ENCODE measurements at places on chromosomes 13 and 19.

GRCh38 chr19:43562698-43563241 is 12.6 kb downstream of the XRCC1 start:
- DNase-seq: peak; percentile 92
- H3K27me3 ChIP-seq: no peaks in the 10 kb centered on the region
- H3K27ac ChIP-seq: peak overlapping the region; percentile 22
- peaks cover 6% of the 10 kb centered on the region for H3K36me3 ChIP-seq

GRCh38 chr13:80828759-80829158 is 487.8 kb upstream of the SPRY2 start:
- H3K27ac ChIP-seq: no peak overlapping the region
- no peaks in the 10 kb centered on the region for H3K36me3 ChIP-seq
- H3K4me1 ChIP-seq: no peaks in the 10 kb centered on the region
- H3K27me3 ChIP-seq: no peaks in the 10 kb centered on the region
- DNase-seq: no peak
- H3K4me3 ChIP-seq: no peak overlapping the region

DNA sequence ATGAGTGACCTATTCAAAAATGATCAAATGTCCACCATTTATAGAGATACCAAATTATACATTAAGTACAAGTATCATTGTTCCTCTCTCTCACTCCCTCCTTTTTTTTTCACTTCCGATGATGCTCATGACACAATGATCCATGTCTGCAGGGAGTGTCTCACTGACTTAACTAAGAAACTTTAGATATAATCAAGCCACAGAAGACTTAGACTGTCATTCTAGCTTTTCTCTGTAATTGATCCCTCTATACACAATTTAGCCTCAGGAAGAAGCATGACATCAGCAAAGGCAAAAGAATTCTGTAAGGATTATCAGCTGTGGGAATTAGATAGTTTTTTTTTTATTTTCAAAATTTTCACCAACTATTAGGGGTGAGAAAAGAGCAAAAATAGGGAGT is 734.9 kb upstream of the PCDH9 start:
- H3K27me3 ChIP-seq: no peaks in the 10 kb centered on the region
- no peak for DNase-seq
- no peaks in the 10 kb centered on the region for H3K36me3 ChIP-seq
- no peaks in the 10 kb centered on the region for H3K4me1 ChIP-seq
- no peak overlapping the region for H3K4me3 ChIP-seq

- DNase-seq: peak; percentile 82
- H3K4me3 ChIP-seq: peak overlapping the region; percentile 73
Measured at GRCh38 chr19:57803594-57804325, 11.0 kb downstream of the ZNF552 start.

GRCh38 chr13:51520524-51520923 is 63.7 kb upstream of the WDFY2 start:
- H3K36me3 ChIP-seq: no peaks in the 10 kb centered on the region
- H3K27me3 ChIP-seq: no peaks in the 10 kb centered on the region
- no peak for DNase-seq
- no peaks in the 10 kb centered on the region for H3K4me1 ChIP-seq
- no peak overlapping the region for H3K27ac ChIP-seq

- H3K27ac ChIP-seq: no peak overlapping the region
- no peak for DNase-seq
- no peaks in the 10 kb centered on the region for H3K36me3 ChIP-seq
- H3K4me1 ChIP-seq: peaks cover 2% of the 10 kb centered on the region
- no peak overlapping the region for H3K4me3 ChIP-seq
Measured at GRCh38 chr19:441213-441836, 19.5 kb downstream of the SHC2 start.

DNA sequence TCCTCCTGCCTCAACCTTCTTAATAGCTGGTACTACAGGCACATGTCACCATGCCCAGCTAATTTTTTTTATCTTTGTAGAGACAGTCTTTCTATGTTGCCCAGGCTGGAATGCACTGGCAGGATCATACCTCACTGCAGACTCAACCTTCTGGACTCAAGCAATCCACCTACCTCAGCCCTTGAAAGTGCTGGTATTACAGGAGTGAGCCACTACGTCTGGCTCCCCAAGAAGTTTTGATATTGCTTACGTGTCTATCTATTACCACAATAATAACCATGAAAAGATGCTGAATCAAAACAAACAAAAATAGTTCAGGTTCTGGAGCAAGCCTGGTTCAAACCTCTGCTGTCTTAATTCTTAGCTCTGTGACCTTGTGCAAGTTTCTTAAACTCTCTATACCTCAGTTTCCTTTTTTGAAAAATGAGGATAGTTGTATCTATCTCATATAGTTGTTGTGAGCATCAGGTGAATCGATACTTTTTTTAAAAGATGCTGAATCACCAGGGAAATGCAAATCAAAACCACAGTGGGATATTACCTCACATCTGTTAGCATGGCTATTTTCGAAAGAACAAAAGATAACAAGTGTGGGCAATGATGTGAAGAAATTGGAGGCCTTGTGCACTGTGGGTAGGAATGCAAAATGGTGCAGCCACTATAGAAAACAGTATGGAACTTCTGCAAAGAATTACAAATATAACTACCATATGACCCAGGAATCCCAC is 19.0 kb upstream of the LEUTX start:
- H3K4me3 ChIP-seq: no peak overlapping the region
- H3K36me3 ChIP-seq: no peaks in the 10 kb centered on the region
- DNase-seq: no peak
- H3K4me1 ChIP-seq: no peaks in the 10 kb centered on the region
- H3K27me3 ChIP-seq: no peaks in the 10 kb centered on the region

DNA sequence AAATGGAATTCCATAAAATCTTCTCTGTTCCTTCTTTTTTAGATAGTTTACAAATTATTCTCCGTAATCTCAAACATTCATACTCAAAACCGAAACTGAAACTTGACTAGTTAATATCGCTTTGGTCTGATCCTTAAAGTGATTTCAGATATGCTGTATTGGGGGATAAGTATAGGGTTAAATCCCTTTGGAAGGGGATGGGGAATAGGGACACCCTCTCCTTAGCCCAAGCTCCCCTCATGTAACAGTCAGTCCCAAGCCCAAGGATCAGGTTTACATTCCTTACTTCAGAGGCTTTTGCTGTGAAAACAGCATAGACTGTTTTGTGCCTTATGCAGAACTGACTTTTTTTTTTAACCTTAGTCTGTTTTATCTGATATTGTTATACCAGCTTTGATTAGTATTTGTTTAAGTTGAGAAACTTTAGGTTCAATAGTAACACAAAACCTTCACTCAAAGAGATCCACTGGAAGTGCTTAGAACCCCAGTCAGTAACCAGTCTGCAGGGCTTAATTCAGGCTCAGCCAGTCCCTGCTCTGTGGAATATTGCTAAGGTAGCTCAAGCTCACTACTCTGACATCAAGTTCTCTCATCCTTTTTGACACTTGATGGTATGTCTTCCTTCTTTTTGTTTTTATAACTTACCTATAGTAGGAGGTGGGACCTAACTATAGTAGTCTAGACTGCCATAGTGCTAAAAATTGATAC is 10.5 kb downstream of the CDADC1 start:
- DNase-seq: no peak
- no peaks in the 10 kb centered on the region for H3K27me3 ChIP-seq
- H3K27ac ChIP-seq: no peak overlapping the region
- H3K4me3 ChIP-seq: no peak overlapping the region
- H3K4me1 ChIP-seq: no peaks in the 10 kb centered on the region
- H3K36me3 ChIP-seq: peaks cover 16% of the 10 kb centered on the region

GRCh38 chr19:30324982-30325381 is 47.2 kb upstream of the ZNF536 start:
- H3K4me1 ChIP-seq: peaks cover 5% of the 10 kb centered on the region
- H3K36me3 ChIP-seq: no peaks in the 10 kb centered on the region
- H3K27ac ChIP-seq: no peak overlapping the region
- no peak overlapping the region for H3K4me3 ChIP-seq

GRCh38 chr13:24738366-24738847 is 25.6 kb upstream of the RNF17 start:
- H3K27ac ChIP-seq: no peak overlapping the region
- no peak for DNase-seq
- no peaks in the 10 kb centered on the region for H3K27me3 ChIP-seq
- no peak overlapping the region for H3K4me3 ChIP-seq

- DNase-seq: peak; percentile 77
- H3K27ac ChIP-seq: no peak overlapping the region
- peaks cover 13% of the 10 kb centered on the region for H3K27me3 ChIP-seq
Measured at GRCh38 chr19:495402-496111, 729 bp upstream of the MADCAM1 start.

- no peaks in the 10 kb centered on the region for H3K36me3 ChIP-seq
- no peaks in the 10 kb centered on the region for H3K4me1 ChIP-seq
- peak overlapping the region; percentile 7 for H3K4me3 ChIP-seq
- H3K27ac ChIP-seq: no peak overlapping the region
- no peak for DNase-seq
- H3K27me3 ChIP-seq: no peaks in the 10 kb centered on the region
Measured at GRCh38 chr13:94481941-94482340, 2.5 kb upstream of the DCT start.

DNA sequence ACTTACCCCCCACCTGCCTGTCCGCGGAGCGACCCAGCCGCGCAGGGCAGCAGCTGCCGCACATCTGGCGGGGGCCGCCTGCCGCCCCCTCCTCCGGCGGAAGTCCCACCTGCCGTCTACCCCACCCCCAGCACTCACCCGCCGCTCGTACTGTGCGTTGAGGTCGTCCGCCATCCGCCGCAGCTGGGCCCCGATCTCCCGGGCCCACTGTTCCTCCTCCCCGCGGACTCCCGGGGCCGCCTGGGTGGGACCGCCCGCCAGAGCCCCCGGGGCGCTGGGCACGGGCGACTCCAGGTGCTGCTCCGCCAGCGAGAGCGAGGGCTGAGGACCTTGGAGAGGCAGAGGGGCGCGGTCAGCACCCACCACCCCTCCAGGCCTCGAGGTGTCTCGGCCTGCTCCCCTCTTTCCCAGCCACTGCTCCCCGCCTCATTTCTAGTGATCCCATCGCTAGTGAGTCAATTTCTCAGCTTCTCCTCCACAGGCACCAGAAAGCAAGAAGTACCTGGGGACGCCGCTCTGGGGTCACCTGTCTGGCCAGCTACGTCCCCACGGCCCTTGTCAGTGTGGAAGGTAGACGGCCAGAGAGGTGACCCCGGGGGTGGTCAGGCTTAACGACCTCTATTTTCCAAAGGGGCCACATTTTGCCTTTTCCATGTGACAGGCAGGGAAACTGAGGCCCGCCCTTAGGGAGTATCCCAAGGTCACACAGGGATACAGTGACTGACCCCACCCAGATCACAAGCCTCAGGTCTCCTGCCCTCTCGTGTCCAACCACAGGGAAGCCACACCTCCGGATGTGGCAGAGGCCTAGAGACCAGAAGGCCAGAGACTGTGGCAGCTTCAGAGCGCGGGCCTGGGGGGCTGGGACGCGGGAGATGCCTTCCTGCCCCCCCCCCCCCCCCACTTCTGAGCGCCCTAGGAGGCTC is 4.3 kb downstream of the BBC3 start:
- no peak for DNase-seq
- peak overlapping the region; percentile 45 for H3K4me3 ChIP-seq
- H3K4me1 ChIP-seq: peaks cover 33% of the 10 kb centered on the region
- peak overlapping the region; percentile 99 for H3K27ac ChIP-seq

DNA sequence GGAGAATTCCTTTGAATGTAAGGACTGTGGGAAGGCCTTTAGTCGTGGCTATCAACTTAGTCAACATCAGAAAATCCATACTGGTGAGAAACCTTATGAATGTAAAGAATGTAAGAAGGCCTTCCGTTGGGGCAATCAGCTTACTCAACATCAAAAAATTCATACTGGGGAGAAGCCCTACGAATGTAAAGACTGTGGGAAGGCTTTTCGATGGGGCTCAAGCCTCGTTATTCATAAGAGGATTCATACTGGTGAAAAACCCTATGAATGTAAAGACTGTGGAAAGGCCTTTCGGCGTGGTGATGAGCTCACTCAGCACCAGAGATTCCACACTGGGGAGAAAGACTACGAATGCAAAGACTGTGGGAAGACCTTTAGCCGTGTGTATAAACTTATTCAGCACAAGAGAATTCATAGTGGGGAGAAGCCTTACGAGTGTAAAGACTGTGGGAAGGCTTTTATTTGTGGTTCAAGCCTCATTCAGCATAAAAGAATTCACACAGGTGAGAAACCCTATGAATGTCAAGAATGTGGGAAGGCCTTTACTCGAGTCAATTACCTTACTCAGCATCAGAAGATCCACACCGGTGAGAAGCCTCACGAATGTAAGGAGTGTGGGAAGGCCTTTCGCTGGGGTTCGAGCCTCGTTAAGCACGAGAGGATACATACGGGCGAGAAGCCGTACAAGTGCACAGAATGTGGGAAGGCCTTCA is 39.2 kb downstream of the ZNF331 start:
- H3K27ac ChIP-seq: no peak overlapping the region
- no peaks in the 10 kb centered on the region for H3K27me3 ChIP-seq
- H3K4me3 ChIP-seq: no peak overlapping the region
- no peaks in the 10 kb centered on the region for H3K4me1 ChIP-seq
- peaks cover 24% of the 10 kb centered on the region for H3K36me3 ChIP-seq

DNA sequence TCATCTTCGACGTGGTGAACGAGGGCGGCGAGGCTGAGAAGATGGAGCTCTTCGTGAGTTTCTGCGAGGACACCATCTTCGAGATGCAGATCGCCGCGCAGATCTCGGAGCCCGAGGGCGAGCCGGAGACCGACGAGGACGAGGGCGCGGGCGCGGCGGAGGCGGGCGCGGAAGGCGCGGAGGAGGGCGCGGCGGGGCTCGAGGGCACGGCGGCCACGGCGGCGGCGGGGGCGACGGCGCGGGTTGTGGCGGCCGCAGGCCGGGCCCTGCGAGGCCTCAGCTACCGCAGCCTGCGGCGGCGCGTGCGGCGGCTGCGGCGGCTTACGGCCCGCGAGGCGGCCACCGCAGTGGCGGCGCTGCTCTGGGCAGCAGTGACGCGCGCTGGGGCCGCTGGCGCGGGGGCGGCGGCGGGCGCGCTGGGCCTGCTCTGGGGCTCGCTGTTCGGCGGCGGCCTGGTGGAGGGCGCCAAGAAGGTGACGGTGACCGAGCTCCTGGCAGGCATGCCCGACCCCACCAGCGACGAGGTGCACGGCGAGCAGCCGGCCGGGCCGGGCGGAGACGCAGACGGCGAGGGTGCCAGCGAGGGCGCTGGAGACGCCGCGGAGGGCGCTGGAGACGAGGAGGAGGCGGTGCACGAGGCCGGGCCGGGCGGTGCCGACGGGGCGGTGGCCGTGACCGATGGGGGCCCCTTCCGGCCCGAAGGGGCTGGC is 52.6 kb downstream of the MAP4K1 start:
- DNase-seq: peak; percentile 44
- H3K4me3 ChIP-seq: no peak overlapping the region
- no peaks in the 10 kb centered on the region for H3K27me3 ChIP-seq
- no peak overlapping the region for H3K27ac ChIP-seq
- H3K4me1 ChIP-seq: no peaks in the 10 kb centered on the region

DNA sequence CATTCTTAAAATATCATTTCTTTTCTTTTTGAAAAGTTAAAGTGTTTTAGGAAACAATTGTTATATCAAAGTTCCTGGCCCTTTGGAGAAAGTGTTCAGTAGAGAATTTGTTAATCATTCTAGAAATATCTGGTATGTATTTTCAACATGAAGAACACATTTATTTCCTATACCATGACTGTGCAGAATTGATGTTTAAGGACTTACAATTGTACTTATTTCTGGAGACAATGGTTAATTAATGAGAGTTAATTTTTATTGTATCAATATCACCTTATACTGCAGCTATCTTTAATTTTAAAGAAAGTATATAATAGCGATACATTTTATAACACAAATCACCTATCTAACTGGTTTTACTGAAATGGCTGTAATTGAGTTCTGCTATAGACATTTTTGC is 95.3 kb downstream of the TEX29 start:
- H3K27ac ChIP-seq: no peak overlapping the region
- no peaks in the 10 kb centered on the region for H3K4me1 ChIP-seq
- H3K4me3 ChIP-seq: no peak overlapping the region
- no peak for DNase-seq
- H3K36me3 ChIP-seq: no peaks in the 10 kb centered on the region
- H3K27me3 ChIP-seq: peaks cover 19% of the 10 kb centered on the region
